ENCODE measurements at places on chromosomes 16 and 17.

DNA sequence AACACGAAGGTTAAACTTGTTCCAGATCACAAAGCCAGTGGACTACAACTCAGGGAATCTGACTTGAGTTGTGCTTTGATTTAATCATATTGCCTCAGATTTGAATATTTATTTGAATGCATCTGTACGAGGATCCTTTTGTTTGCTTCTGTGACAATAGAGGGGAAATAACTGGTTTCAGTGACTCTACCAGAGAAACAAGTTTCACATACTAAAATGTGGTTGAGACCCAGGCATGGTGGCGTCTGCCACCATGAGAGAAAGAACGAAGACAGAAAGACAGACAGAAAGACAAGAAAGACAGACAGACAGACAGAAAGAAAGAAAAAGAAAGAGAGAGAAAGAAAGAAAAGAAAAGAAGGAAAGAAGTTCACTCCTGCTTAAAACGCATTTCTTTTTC lies 24.0 kb downstream of the YWHAE start:
- no peak for DNase-seq

- no peak for DNase-seq
Measured at GRCh38 chr17:42404326-42405055, 16.2 kb upstream of the STAT3 start.

GRCh38 chr17:33572615-33573014 lies 279.5 kb upstream of the ASIC2 start:
- no peak for DNase-seq

DNA sequence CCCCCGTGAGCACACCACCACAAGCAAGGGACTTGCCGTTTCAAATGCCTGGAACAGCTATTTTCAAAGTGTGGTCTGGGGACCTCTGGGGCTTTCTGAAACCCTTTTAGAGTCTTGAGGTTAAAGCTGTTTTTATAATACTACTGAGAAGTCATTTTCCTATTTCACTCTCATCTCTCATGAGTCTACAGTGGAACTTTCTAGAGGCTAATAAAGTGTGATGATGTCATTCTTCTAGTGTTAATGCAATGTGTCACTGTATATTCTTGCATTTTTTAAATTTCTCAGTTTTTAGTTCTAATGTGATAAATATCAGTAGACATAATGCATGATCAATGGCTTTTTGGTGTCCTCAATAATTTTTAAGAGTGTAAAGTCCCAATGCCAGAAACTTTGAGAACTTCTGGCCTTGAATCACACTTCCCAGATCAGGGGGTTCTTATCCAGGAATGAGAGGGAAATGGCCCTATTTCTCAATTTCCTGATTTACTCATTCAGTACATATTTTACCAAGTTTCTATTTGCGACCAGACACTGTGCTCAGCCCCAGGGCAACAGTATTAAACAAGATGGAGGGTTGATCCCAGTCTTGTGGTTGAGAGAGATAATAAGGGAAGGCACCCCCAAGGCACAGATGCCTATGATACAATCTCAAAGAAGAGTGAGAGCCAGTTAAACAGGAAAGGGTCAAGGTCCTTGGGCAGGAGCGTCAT lies 444.0 kb downstream of the HS3ST3B1 start:
- no peak for DNase-seq

- no peak for DNase-seq
Measured at GRCh38 chr17:12974005-12974531, 43.8 kb downstream of the ELAC2 start.

GRCh38 chr17:32445971-32446370 lies 1.7 kb downstream of the PSMD11 start:
- DNase-seq: no peak

DNA sequence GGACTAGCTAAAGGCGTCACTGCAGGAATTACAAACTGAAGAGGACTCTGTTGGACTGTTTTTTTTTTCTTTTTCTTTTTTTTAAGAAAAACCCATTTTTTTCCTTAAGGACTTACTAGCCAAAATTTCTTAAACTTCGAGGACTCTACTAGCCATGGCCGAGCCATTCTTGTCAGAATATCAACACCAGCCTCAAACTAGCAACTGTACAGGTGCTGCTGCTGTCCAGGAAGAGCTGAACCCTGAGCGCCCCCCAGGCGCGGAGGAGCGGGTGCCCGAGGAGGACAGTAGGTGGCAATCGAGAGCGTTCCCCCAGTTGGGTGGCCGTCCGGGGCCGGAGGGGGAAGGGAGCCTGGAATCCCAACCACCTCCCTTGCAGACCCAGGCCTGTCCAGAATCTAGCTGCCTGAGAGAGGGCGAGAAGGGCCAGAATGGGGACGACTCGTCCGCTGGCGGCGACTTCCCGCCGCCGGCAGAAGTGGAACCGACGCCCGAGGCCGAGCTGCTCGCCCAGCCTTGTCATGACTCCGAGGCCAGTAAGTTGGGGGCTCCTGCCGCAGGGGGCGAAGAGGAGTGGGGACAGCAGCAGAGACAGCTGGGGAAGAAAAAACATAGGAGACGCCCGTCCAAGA lies 878 bp downstream of the HEXIM1 start:
- DNase-seq: peak; percentile 71

GRCh38 chr17:36600936-36601302 lies 464 bp upstream of the MRM1 start:
- DNase-seq: no peak

- DNase-seq: no peak
Measured at GRCh38 chr17:42146911-42147607, 7.7 kb downstream of the RAB5C start.

DNA sequence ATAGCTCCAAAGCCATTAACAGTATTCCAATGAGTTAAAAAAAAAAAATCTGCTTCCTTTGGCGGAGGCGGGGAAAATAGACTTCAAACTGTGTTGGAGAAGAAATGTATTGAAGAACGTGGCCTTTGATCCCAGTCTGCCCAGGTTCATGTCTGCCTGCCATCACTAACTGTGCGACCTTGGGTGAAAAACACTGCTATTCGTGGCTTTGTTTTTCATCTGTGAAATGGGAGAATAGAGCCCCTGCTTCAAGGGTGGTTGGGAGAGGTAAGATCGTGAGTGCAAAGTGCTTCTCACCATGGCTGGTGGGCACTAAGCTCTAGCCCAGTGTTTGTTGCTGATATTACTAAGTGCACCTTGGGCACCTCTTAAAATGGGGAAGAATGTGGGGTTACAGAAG lies 69.5 kb downstream of the VPS35L start:
- no peak for DNase-seq

GRCh38 chr17:48570325-48571023 lies 7.7 kb downstream of the HOXB4 start:
- DNase-seq: no peak

DNA sequence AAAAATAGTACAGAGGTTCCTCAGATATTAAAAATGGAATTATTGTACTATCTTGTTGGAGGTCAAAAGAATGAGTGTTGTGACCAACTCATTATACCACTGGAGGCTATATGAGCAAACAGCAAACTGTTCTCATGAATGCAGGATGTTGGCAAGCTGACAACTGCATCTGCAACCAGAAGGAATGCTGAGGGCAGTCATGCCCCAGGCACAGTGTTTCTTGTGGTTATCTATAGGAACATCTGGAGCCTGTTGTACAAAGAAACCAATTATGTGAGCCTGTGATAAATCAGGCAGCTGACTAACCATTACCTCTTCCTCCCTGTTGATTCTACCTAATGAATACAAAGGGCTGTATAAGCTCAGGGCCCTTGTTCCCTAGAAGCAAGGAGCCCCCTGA lies 2057.1 kb downstream of the TP53TG3F start:
- DNase-seq: no peak

All from GM04504 (cell line).